ENCODE measurements at places on chromosomes 2 and 18.

DNA sequence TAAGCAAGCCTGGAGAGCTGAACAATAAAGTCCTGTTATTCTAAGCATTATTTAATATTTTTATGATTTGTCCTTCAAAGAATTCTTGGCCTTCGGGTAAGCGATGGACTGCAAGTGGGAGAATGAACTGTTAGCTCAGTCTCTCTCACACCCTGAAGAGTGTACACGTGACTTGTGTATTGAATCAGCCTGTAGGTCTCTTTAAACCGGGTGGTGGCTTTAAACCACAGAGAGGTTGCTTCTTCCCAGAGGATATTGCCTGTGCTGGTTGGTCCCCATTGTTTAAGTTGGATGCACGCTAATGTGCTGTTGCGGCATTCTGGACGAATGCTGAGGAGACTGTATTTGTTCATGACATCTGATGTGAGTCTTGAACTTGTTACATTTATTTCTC, 183.3 kb downstream of the LTBP1 start:
- DNase-seq, result no peak

DNA sequence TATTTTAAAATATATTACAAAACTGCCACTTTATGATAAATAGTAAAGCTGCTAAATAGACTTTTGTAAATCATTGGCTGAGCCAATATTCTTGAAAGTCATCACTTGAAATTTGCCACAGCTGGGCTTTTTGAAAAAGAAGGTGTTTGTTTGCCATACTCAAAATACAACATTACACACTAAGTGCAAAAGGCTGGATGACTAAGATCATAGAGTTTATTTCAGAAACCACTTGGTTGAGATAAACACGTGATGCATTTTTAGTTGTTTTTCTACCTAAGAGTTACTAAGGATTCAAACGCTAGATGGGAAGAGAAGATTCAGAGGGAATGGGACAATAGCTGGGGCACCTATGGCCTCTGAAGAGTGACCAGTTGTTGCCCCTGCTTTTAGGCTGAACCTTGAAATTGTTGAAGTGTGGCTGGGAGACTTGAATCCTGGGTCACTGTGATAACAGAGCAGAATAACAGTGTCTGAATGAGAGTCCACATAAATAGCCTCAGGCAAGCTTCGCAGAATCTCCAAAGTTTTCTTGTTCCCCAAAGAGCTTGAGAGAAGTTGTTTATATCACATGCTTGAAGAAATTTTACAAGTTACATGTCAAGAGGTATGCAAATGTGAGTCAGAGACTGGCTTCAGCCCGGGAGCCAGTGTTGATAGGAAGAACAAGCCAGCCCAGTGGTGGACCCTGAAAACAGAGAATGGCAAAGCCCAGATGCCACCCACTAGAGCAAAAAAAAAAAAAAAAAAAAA, 409.8 kb downstream of the GPD2 start:
- no peak for DNase-seq

DNA sequence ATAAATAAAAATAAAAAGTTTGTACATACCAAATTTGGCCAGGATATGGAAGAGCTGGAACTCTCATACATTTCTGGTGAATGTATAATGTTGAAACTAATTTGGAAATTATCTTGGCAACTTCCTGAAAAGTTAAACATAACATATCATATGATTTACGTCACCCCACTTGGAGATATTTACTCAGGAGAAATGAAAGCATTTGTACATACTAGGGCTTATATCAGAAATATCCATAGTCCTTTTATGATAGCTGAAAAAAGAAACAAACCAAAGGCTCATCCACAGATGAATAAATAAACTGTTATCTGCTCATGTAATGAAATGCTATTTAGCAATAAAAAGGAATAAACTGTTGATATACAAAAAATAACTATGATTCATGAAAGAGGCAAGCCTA, 318.2 kb upstream of the NRXN1 start:
- no peak for DNase-seq

GRCh38 chr2:232839411-232840079, 30.5 kb upstream of the SNORC start:
- no peak for DNase-seq

GRCh38 chr18:50461251-50461650, 86.4 kb downstream of the SKA1 start:
- DNase-seq, result no peak

DNA sequence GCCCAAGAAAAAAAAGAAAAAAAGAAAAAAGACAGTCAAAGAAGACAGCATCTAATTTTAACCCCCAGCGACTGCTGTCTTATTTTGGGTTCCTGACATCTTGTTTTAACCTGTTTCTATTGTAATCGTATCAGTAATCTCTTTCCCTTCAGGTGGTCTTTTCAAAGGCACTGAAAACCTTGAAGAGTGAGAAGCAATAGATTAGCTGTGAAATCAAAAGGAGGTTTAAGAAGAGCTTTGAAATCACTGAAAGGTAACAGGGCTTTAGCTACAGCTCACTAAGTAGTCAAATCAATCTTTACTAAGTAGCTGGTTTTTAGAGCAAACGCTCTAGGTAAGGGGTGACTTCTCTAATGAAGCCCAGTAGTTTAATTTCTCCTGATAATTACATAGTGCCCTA, 5.4 kb upstream of the TANC1 start:
- DNase-seq, result no peak

Measured in AG10803 (cell line).